ENCODE measurements at places on chromosomes 16 and 17. TPM values are rescaled to one million over a fixed set of nuclear protein-coding genes. Genes with fewer than 3 reads are reported as not detected.

The NPB gene
- 0.24 TPM for total RNA-seq

The WDR45B gene
- 63.8 TPM for total RNA-seq

DNA sequence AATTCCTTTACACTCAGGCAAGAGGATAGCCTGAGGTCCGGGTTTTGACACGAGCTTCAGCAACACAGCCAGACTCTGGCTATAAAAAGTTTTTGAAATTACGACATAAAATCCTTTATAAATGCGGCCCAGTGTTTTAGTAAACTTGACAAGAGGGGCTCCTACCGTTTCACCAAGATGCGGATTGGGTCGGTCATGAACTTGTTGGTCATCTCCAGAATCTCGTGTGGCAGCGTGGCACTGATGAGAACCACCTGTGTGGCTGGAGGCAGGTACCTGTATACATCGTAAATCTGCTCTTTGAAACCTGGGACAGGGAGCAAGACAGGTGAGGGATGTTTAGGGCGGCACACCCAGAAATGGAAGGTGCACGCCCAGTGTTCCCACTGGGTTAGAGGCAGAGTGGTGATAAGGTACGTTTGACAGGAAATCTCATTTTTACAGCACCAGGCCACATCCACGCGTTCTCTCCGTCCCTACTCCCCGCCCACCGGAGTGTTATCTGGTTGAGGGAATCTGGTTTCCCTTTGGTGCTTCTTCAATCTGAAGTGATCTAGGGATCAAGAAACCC lies 8.0 kb downstream of the EIF4A3 start:
- ATAC-seq, result no peak

GRCh38 chr17:45307290-45308015 lies 9.4 kb downstream of the MAP3K14 start:
- ATAC-seq, result peak; percentile 28

DNA sequence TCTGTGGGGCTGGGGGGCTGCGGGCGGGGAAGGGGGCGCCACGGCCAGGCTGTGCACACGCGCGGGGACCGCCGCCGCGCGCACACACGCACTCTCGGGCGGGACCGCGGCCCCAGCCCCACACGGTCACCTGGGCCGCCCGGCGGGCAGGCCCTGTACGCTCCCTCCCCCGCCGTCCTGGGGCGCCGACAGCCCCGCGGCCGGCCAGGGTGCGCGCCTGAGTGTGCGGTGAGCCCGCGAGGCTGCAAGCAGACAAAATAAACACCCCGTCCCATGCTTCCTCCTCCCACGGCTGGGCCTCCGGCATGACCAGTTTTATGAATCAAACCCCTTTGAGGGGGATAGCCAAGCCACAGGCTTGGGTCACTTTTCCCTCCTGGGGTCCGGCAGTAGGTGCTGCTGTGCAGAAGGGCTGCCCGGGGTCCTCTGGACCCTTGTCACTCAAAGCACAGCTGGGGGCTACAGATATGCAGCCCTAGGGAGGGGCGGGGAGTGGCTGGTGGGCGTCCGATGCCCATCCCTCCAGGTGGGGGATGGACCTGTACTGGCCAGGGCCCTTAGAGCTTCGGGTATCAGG lies 441 bp downstream of the VASN start:
- no peak for ATAC-seq
